ENCODE measurements at places on chromosomes 5 and 9. TPM values are rescaled to one million over a fixed set of nuclear protein-coding genes. Genes with fewer than 3 reads are reported as not detected.

MCIDAS gene
- total RNA-seq, result 5.6 TPM

ADGRV1 gene
- 3.6 TPM for total RNA-seq

ALDH1A1 gene
- 936 TPM for total RNA-seq

PCDHA11 gene
- total RNA-seq, result 5.6 TPM

BASP1 gene
- 25.6 TPM for total RNA-seq

LCNL1 gene
- not detected for total RNA-seq

BICD2 gene
- 30.1 TPM for total RNA-seq

SPINK6 gene
- total RNA-seq, result not detected

SUSD3 gene
- total RNA-seq, result not detected

MACIR gene
- 13.6 TPM for total RNA-seq

FOXD4L3 gene
- total RNA-seq, result not detected

DOCK8 gene
- total RNA-seq, result 5.9 TPM

GLDC gene
- 14.3 TPM for total RNA-seq

WDR38 gene
- total RNA-seq, result not detected

KIAA0825 gene
- 0.07 TPM for total RNA-seq

C5orf15 gene
- 85.0 TPM for total RNA-seq

PTGDS gene
- total RNA-seq, result not detected

GABRA1 gene
- not detected for total RNA-seq

AP3S1 gene
- 17.2 TPM for total RNA-seq

CER1 gene
- total RNA-seq, result not detected

HMHB1 gene
- total RNA-seq, result not detected

SHISAL2B gene
- total RNA-seq, result not detected

GRM6 gene
- total RNA-seq, result not detected

ARL14EPL gene
- not detected for total RNA-seq

FAM114A2 gene
- total RNA-seq, result 38.7 TPM

WWC1 gene
- 98.5 TPM for total RNA-seq

SV2C gene
- total RNA-seq, result not detected

SUSD1 gene
- total RNA-seq, result 20.3 TPM

GHR gene
- total RNA-seq, result not detected

N4BP3 gene
- 1.8 TPM for total RNA-seq

PCDHGA4 gene
- not detected for total RNA-seq

C5orf22 gene
- total RNA-seq, result 0.64 TPM

TMEM141 gene
- 230 TPM for total RNA-seq

OMD gene
- not detected for total RNA-seq

MZB1 gene
- not detected for total RNA-seq

SOHLH1 gene
- total RNA-seq, result not detected

ANGPTL2 gene
- 1.0 TPM for total RNA-seq

LRRC26 gene
- total RNA-seq, result 3.0 TPM

CMYA5 gene
- total RNA-seq, result not detected

Data from Caki2 (cell line).